ENCODE measurements at places on chromosomes 7 and 10. TPM values are rescaled to one million over a fixed set of nuclear protein-coding genes. Genes with fewer than 3 reads are reported as not detected.

The MALSU1 gene
- total RNA-seq: 100 TPM

The IDI2 gene
- total RNA-seq: not detected

The NODAL gene
- total RNA-seq: not detected

The CH25H gene
- not detected for total RNA-seq

The TUBB8 gene
- not detected for total RNA-seq

The RP9 gene
- total RNA-seq: 35.7 TPM

The UCN3 gene
- total RNA-seq: not detected

The JCAD gene
- total RNA-seq: 19.1 TPM

The TMEM168 gene
- total RNA-seq: 28.5 TPM

The INMT gene
- not detected for total RNA-seq

The GFRA1 gene
- total RNA-seq: 0.92 TPM

The FKBP6 gene
- not detected for total RNA-seq

The FAM237B gene
- total RNA-seq: not detected

The UTF1 gene
- not detected for total RNA-seq

The MUC12 gene
- total RNA-seq: not detected

The DCLRE1A gene
- 22.3 TPM for total RNA-seq

The NUTM2B gene
- total RNA-seq: 0.12 TPM

The ADCK2 gene
- total RNA-seq: 25.3 TPM

The VSTM4 gene
- total RNA-seq: not detected

The C10orf53 gene
- not detected for total RNA-seq

The NUTM2E gene
- total RNA-seq: not detected

The SFTPA1 gene
- total RNA-seq: not detected

The BEND7 gene
- 12.4 TPM for total RNA-seq

The CCDC172 gene
- total RNA-seq: not detected

The PRPS1L1 gene
- not detected for total RNA-seq

The RARRES2 gene
- not detected for total RNA-seq

The CD36 gene
- 0.82 TPM for total RNA-seq

The MINDY3 gene
- 32.8 TPM for total RNA-seq

The PNLIPRP3 gene
- total RNA-seq: not detected

The CLCN1 gene
- not detected for total RNA-seq

The NEUROG3 gene
- not detected for total RNA-seq

The EFCAB10 gene
- total RNA-seq: 3.6 TPM

The TRIM73 gene
- 1.4 TPM for total RNA-seq

The SEMA3A gene
- total RNA-seq: 73.9 TPM

The HOXA1 gene
- not detected for total RNA-seq

The SAP25 gene
- total RNA-seq: 0.52 TPM

The ZNF33B gene
- total RNA-seq: 11.4 TPM

The ACBD5 gene
- 30.9 TPM for total RNA-seq

The PLAC9 gene
- not detected for total RNA-seq

The PTER gene
- total RNA-seq: 32.0 TPM

Measured in NCI-H460 (cell line).